ENCODE measurements at places on chromosomes 6 and 20.

DNA sequence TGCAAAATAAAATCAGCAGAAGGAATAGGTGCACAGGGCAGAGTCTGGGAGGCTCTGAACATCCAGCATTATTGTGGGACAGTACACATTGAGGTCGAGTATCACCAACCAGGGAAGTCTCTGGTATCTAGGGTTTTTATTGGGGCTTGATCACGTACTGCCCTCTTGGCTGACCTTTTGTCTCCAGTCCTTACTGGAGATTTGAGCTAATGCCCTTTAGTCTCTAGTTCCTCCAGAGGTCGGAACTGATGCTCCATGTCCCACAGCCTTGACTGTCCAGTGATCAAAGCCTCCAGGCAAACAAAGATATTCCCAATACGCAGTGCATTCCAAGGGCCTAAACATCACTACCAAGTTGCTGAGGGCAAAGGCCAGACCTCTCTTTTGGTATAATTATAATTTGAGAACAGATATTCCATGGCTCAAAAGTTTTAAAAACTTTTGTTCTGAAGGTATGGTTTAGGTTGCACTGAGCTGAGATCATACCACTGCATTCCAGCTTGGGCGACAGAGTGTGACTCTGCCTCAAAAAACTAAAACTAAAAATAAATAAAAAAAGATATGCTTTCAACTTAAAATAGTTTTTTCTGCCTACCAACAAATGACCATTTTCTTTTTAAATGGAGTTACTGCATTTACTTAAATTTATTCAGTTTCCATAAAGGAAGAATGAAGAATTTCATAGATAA lies 56.9 kb upstream of the DYNLRB1 start:
- DNase-seq, result no peak

- no peak for DNase-seq
Measured at GRCh38 chr6:74606582-74607071, 599.2 kb downstream of the COL12A1 start.

DNA sequence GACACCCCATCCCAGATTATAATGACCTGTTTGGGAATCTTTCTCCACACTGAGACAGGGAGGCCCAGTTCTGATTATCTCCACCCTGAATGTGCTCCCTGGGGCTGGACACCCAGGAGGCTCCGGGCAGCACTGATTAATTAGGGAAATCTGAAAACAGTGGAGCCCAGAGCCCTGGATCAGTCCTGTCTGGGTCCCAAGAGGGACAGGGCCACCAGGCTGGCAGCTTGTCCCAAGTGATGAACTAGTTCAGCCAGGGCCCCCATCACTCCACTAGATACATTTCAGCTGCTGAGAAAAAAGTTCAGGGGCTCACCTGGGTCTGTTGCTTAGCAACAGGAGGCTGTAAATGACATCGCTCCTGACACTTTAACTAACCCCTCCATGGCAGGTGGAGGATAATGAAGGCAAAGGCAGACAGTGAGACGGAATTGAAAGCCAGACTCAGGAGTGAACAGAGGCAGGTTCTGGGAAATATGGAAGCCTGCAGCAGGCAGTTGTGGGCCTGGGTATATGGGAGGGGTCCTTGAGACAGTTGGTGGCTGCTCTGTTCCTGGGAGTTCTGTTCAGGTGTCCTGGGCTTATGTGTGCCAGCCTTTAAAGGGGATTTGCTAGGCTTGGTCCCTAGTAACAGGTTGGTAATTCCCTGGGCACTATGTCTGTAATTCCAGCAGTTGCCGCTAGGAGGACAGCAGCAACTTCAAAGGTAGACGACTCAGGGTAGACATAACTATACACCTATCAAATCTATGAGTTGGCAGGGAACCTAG lies 78.3 kb upstream of the CTNNBL1 start:
- peak; percentile 58 for DNase-seq

DNA sequence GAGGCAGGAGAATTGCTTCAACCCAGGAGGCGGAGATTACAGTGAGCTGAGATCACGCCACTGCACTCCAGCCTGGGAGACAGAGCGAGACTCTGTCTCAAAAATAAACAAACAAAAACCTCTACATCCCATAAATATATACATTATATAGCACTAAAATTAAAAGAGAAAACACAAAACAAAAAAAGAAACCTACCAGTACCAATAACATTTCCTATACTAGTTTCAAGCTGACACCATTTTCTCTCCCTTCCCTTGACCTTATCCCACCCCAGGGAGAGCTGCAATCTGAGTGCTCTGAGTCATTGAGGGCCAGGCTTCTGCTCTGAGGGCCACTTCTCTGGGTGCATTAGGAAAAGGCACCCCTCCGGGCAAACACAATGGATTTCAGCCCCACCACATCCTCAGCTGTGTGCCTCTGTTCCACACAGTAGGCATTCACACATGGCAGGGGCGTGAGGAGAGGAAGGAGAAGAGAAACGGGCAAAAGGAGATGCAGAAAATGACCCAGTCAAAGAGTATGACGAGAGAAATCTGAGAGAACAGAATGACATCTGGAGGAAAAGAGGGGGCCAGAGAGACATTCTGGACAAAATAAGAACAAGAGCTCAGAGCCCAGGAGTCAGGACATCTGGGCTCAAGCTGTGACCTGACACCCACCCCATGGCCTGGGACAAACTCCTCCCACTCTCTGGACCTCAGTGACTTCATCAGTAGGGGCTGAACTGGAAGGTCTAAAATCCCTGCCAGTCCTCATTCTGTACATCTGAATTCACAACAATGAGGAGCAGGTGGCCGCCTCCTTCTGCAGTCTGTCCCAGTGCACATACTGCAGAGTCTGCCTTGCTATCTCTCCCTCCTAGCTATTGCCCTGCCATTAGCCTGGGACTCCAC lies 18.2 kb downstream of the TRIM26 start:
- DNase-seq, result no peak

DNA sequence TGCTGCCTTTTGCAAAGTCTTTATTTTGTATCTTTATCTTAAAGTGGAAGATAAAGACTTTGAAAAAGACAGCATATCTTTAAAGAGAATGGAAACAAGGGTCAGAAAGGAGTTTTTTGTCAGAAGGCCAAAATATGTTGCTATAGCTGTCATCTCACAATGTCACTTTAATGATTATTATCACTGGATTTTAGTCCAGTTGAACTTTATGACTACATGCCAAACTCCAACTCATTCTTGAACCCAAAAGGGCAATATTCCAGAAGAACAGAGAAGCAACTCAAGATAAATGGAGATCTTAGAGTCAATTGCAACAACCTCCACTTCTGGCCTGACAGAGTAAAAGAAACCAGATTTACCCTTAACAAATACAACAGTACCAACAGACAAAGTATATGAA lies 47.3 kb upstream of the CLIC5 start:
- DNase-seq, result no peak
